ENCODE measurements at places on chromosomes 12 and 14.

DNA sequence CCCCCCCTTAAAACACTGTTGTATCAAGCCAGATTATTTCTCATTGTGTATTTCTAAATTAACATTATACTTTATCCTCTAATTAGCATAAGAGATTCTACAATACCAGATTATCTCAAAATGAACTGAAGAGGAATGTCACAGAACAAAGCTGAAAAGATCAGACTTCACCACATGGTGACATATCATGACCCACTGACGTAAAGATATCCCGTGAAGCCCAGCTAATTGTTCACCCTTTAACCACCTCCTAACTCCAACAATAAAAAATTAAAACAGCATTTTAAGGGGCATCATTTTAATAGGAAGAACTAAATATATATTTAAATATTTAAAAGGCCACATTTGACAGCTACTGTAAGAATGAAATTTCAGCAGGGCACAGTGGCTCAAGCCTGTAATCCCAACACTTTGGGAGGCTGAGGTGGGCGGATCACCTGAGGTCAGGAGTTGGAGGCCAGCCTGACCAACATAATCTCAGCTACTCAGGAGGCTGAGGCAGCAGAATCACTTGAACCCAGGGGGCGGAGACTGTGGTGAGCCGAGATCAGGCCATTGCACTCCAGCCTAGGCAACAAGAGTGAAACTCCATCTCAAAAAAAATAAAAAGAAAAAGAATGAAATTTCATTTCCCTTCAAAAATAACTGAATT is 29.0 kb downstream of the CDK17 start:
- no peak for DNase-seq

DNA sequence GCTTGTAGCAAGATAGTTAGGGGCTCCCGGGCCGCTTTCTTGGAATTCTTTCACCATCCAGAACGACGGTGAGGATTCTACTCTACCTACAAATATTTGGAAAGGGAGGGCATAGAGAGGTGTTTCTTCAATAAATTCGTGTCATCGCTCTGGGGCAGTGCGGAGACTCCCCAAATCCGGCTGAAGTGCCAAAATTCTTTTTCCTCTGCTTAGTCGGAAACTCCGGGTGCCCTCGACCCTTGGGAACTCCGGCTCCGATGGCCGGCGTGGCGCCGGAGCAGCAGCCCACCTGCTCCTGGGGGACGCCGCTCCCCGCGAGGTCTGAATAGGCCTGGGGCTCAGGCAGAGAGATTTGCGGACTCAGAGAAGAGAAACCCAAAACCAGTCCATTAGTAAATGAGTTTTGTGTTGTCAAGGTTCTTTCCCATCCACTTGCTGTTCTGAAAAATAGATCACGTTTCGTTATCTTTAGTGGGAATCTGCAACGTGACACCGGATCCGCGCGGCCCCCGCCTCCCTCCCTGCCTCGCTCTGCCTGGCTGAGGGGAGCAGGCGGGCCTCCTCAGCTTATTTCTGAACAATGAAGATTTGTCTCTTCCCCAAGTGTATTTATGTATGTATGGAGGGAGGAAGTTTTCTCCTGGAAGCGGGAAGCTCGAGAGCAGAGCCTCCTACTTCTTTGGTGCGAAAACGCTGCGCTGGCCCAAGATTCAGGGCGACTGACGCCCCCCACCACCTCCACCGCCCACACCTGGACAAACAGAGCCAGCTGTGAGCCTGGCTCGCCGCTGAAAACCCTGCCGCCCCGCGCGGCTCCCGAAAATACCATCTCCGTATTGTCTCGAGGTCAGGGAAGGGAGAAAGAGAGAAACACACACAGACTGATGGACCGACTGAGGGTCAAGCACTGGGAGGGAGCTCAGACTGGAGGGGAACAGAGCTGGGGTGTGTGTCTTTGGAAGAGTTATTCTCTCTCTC is 3.7 kb upstream of the SIX1 start:
- no peak for DNase-seq

- no peak for DNase-seq
Observed at GRCh38 chr14:58671436-58671835, 33.7 kb downstream of the DACT1 start.

- DNase-seq: no peak
Observed at GRCh38 chr12:1102791-1103450, 111.9 kb downstream of the ERC1 start.

DNA sequence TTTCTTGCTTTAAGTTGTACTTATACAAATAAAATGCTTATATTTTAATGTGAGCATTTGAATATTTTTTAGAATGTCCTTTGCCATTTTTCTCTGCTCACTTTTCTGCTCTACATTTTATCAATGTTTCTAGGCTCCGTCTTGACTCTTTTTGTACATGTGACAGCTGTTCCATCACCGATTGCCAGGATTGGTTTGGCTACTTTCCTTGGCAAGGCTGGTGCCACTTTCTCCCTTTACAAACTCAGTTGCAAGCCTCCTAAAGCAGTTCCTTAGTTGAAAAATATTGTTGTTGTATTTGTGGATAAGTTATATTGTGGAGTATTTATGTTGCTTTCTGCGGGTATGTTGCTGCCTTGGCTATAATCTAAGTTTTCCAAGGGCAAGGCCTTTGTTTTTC is 63.4 kb downstream of the DACT1 start:
- no peak for DNase-seq

- no peak for DNase-seq
Observed at GRCh38 chr12:55060470-55060869, 40.7 kb downstream of the NEUROD4 start.

GRCh38 chr14:89429199-89430181 is 12.5 kb upstream of the FOXN3 start:
- DNase-seq: no peak

GRCh38 chr12:13973996-13974395 is 7.4 kb downstream of the GRIN2B start:
- no peak for DNase-seq

DNA sequence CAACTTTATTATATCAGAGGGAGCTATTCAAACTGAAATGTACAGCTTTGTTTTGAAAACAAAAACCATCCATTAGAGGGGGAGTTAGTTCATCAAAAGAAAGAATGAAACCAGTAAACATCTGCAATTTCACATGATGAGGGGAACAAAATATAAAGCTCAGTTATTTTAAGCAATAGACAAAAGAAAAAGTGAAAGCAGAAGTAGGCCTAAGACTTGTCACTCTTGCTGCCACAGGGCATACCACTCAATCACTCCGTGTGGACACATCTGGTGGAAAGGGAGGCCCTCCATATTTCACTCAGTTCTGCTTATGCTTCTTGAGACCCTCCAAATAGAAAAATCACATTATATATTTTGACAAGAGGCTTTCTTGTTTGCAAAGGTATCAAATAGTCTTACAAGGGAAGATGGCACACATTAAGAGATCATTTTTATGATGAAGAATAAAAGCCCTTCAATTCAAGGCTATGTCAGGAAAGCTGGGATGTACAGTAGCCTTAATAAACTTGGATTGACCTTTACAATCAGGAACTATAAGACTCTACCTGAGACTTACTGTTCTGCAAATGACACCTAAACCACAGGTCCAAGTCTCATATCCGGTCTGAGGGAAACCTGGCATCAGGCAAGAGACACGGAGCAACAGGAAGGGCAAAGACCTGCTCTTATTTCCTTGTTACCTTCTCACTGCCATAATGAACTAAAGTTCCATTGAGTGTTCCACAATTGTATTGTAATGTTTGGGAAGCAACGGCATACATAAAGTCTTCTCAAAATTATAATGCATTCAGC is 222.5 kb upstream of the GRIP1 start:
- no peak for DNase-seq

DNA sequence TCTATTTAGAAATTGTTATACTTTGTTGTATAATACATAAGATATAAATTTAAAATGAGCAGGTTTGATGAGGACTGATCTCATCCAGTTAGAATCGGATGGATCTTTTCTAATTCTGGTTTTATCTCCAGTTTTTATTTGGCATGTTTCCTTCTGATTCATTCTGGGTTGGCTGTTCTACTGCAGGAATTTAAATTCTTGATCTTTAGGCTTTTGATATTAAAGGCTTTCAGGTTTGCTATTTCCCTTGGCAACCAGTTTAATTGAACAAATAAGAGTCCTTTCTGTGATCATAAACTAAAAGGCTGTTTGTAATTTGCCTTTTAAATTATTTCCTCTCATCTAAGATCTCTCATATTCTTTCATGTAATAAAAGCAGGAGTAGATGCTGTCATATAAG is 83.4 kb downstream of the PDE6H start:
- DNase-seq: no peak

GRCh38 chr12:47100160-47100559 is 20.4 kb upstream of the AMIGO2 start:
- DNase-seq: no peak

GRCh38 chr14:35122696-35123387 is 490 bp downstream of the PRORP start:
- DNase-seq: no peak

- DNase-seq: no peak
Observed at GRCh38 chr12:86143162-86143561, 113.0 kb downstream of the MGAT4C start.

GRCh38 chr14:88563845-88564244 is 1.0 kb downstream of the ZC3H14 start:
- no peak for DNase-seq

DNA sequence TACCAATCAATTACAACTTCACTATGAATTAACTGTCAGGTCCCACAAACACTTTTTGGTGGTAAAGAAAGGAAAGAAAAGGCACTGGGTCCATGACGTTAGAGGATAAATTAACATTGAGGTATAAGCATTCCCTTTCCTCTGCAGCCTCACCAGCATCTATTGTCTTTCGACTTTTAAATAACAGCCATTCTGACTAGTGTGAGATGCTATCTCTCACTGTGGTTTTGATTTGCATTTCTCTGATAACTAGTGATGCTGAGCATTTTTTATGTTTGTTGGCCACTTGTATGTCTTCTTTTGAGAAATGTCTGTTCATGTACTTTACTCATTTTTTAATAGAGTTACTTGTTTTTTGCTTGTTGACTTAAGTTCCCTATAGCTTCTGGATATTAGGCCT is 9.4 kb downstream of the ANKS1B start:
- DNase-seq: no peak

GRCh38 chr12:122318607-122319605 is 52.6 kb upstream of the VPS33A start:
- no peak for DNase-seq

GRCh38 chr14:36665887-36666415 is 4.3 kb downstream of the PAX9 start:
- no peak for DNase-seq

GRCh38 chr12:52682938-52683574 is 2.8 kb upstream of the KRT1 start:
- DNase-seq: no peak

- no peak for DNase-seq
Observed at GRCh38 chr14:40850191-40850590, 756.5 kb upstream of the LRFN5 start.

- DNase-seq: no peak
Observed at GRCh38 chr12:28258998-28259397, 68.7 kb downstream of the CCDC91 start.

DNA sequence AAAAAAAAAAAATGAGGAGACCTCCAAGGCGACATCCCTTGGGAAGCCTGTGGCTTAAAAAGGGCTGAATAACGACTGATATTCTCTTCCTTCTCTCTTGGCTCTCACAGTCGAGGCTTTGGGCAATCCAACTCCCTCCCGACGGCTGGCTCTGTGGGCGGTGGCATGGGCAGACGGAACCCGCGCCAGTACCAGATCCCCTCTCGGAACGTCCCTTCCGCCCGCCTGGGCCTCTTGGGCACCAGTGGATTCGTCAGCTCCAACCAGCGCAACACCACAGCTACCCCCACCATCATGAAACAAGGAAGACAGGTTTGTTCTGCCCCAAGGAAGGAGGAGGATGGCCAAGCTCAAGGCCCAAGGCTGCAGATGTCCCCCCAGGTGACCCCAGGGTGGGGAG is 127.8 kb downstream of the GCH1 start:
- DNase-seq: no peak

DNA sequence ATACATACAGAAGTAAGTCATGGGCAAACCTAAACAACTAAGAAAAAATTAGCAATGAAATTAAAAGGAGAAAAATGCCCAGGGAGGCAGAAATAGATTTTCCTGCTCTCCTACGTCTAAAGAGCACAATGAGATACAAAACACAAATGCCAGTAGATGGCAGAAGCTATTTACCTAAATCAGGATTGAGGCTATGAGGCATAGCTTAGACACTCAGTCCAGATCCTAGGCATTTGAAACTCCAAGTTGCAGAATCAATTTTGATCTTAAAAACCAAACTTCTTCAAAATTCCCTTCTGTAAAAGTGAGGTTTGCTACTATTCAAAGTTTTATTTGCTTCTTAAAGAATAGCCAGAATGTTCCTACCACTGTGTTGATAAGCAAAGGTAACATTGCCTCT is 368.6 kb downstream of the DAD1 start:
- DNase-seq: no peak

DNA sequence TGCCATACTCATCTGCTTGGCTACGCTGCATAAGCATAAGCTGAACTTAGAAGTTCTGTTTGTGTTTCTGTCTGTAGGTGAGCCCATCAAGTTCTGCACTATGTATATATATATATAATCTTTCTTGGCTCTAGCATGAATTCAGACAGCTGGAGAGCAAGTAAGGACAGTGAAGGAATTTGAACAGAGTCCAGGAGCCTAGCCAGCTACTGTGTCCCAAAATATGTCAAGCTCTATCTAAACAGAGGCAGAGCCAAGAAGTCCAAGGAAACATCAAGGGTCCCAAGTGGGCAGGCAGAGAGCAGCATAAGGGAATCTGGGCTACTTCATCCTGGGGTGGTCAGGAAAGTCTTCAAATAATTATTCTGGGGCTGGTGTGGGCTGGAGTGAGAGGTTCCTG is 118.5 kb upstream of the NPAS3 start:
- DNase-seq: no peak

DNA sequence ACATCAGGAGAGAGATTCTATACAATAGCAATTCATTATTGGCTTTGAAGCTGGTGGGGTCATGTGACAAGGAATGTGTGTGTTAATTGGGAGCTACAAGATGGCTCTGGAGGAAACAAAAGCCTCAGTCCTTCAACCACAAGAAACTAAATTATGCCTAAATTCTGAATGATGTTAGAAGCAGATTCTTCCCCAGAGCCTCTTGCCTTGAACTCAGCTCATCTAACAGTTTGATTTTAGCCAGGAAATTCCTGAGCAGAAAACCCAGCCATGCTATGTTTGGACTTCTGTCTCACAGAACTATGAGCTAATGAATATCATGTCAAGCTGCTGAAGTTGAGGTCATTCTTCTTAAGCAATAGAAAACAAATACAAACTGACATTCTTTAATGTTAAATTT is 274.7 kb downstream of the SLC6A15 start:
- DNase-seq: no peak

Data from T-helper 22 cell (primary cell).